ENCODE measurements at places on chromosomes 3 and 15.
A peak's percentile ranks its signal among the peaks of the same experiment; 100 is the strongest.

DNA sequence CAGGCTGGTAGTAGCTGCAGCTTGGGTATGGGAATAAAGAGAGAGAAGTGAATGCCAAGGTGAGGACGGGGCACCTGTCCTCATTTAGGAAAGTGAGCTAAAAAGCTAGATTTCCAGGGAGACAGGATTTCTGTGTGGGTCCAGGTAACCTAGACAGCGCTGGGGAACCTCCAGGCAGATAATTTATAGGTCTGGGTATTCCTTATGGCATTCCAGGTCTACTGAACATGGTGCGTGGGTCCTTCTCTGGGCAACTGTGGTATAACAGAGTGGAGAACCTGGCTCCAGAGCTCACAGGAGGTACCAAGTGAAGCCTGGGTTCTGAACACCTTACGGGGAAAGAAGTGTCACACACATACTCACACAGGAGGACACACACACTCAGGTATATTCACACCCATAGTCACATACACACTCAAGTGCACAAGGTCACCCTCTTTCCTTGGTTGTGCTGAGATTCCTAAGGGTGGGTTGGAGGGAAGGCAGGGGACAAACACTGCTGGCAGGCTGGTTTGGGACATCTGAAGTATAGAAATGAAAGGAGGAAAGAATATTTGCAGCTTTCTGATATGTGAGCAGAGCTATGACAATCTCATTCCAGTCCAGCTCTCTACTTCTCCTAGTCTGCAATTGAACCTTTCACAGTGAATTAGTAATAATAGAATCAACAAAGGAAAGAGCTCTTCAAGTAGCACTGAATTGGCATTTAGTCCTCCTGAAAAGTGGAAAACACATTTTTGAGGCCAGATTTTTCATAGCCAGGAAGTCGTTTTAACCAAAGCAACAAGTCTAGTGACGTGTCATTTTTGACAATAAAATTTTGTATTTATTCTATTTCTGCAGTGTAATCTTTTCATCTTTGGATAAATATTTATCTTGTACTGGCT lies 37.4 kb upstream of the ITGA11 start:
- DNase-seq: no peak

DNA sequence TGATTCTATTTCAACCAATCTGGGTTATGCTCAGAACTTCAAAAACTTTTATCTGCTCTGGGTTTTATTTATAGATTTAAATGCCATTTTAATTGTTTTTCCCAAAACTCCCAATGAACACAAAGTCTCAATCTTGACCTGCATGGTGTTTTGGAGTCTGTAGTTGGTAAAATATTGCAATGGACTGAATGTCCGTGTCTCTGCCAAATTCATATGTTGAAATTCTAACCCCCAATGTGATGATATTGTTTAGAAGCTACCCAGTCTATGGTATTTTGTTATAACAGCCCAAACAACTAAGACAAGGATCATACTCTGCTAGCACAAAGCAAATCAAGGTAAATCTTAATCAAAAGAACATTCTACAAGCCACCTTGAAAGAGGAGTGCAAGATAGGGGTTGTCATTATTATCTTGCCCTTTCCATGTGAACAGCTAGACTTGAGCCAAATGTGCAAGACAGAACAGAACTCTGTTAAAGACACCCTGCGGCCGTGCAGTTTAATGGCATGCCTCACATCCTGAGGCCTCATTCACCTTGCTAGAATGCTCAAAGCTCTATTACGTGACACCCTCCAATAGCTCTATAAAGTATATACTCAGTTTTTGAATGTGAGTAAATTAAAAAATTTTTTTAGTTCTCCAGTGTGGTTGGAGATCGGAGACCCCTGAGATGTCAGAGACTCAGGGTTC lies 7.5 kb downstream of the EOGT start:
- no peak for DNase-seq

DNA sequence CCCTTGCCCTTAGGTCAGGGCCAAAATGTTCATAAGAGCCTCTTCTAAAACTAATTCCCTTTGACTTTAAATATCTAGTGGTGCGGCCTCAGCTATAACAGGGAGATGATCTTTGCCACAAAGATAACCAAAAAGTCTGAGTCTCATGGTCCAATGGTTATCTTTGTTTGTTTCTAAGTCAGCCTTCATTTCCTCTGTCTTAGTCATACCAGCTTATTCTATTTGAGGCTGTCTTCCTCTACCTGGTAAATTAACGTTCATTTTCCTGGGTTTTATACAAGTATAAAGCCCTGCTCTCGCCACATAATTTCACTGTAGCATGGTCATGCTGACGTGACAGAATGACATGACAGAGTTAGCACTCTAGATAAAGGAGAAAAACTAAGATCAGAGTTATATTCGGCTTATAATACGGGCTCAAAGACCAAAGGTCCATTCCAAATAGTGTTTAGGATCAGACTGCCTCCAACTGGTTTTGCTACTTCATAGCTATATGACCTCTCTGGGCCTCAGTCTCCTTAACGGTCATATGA lies 18.4 kb downstream of the ZNF860 start:
- no peak for DNase-seq

DNA sequence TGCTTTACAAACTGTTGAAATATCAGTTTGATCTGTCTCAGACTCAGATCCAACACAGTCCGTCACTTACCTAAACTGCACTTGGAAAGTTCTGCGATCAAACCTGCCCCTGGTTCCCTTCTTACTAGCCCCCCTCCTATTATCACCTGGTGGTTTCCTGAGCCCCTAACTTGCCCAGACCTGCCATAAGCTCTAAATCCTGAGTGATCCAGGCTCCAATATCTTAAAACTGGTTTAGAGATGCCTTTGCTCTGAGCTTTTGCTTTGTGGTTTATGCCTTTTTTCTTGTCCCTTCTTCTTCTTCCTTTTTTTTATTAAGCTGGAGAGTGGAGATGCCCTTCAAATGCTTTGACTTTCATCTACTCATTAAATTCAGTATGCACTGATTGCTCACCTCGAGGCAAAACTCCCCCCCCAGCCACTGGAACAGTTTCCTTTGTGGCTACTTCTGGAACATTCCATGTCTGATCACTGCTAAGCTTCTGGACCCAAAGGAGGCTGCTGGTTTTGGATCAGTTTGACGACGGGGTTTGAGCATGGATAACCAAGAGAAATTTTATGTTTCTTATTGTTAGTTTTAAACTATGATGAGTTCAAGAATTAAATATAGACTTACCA lies 3.5 kb upstream of the ITGB5 start:
- no peak for DNase-seq

- DNase-seq: no peak
These were observed 48.1 kb downstream of the BBS4 start for GRCh38 chr15:72733941-72734738.

DNA sequence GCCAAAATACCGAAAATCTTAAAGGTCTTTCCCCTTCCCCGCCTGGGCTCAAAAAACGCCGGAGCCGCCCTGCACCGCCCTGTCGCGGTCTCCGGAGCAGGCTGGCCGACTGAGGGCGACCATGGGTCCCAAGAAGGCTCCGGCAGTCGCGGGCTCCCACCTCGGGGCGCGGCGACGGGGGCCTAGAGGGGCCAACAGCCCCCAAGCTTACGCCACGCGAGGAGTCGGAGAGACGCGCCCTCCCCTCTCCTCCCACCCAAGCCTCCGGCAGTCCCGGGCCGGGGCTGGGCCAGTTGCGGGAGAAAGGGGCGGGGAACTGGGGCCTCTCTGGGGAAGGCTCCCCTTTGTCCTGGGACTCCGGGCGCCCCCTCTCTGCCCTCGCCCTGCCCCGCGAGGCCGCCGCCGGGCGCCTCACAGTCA lies 69.2 kb downstream of the GOLGA8B start:
- DNase-seq: no peak

DNA sequence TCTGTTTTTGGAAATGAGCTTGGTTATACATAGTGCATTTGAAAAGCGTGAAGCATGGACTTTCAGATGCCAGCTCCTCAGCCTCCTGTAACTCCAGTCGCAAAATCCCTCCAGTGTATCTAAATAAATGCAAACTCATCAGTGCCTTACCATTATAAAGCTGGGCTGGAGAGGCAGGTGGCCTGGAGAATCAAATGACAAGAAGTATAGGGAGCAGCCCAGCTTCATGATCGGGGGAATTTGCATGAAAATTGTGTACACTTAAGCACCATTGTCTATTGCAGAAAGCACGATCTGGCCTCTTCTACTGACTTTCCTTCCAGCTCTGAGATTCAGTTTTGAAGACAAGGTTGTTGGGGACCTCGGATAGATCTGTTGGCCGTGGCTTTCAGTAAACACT lies 71.7 kb downstream of the IGF1R start:
- DNase-seq: no peak

- no peak for DNase-seq
These were observed 57.9 kb downstream of the CMSS1 start for GRCh38 chr3:99875581-99875928.

DNA sequence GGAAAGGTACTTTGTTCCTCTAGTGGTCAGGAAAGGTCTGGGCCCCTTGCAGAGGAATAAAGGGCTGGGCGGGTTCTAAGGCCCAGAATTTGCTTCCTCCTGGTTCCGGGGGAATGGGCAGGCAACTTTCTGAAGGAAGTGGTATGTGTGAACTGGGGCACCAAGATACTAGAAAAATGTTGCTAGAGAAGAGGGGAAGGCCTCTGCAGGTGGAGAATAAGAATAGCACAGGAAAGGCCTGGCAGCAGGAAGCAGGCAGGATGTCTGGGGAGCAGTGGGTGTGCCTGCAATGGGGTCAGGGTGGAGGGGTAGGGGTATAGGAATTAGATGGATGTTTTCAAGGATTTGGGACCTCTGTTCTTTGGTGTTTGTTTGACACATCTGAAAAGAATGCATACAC lies 2.0 kb downstream of the SLC22A13 start:
- no peak for DNase-seq

GRCh38 chr3:115588201-115589115 lies 34.9 kb upstream of the GAP43 start:
- DNase-seq: no peak

DNA sequence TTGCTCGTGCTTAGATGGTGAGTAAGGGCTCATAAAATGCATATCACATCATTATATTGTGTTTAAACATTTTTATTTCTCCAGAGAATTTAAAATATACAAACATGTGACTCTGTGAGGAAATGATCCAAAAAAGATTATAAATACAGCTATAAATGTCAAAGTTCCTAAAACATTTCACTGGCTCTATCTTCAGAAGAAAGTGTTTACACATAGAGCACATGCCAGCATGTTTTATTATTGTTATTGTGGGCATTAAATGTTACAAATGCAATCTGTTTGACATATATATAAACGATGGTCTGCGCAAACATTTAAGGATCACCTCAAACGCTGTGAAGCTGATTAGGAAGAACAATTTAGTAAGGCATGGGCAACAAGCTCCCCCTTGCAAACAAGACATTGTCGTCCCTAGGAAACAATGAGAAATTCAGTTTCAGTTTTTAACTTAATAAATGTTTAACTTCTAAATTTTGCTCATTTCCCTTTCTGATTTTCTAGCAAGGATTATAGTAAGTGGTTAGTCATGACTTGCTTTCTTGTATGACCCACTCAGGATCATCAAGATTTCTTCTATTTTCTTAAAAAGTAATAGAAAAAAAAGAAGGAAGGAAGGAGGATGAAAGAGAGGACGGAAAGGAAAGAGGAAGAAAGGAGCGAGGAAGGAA lies 207.5 kb downstream of the SATB1 start:
- DNase-seq: no peak

GRCh38 chr3:62164196-62164595 lies 209.2 kb downstream of the FEZF2 start:
- no peak for DNase-seq

DNA sequence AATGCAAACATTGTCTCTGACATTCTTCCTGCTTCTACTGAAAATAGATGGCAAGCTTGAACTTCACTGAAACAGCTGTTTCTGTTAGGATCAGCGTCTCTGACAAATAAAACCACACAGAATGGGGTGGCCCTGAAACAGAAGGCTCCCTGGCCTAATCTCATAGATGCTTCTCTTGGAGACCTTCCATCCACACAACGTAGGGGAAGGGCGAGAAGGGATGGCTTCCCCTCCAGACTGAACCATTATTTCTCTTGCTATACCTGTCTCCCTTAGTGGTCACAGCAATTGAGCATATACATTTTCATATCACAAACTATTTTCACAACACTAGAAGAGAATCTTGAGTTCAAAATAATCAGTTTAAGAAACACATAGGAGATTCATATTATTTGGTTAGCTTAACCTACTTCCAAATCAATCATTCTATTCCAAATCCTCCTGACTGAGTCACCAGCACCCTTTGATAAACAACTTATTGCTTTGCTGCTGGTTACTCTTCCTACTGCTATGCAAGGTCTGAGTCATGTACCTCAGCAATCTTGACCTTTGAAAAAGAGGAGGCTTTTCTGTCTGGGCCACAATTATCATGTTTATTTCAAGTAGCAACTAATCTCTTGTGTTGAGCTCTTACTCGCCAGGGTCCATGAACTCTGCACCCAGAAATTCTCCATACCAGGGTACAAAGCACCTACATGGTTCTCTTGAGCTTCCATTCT lies 45.5 kb downstream of the CBLB start:
- DNase-seq: peak; percentile 23

DNA sequence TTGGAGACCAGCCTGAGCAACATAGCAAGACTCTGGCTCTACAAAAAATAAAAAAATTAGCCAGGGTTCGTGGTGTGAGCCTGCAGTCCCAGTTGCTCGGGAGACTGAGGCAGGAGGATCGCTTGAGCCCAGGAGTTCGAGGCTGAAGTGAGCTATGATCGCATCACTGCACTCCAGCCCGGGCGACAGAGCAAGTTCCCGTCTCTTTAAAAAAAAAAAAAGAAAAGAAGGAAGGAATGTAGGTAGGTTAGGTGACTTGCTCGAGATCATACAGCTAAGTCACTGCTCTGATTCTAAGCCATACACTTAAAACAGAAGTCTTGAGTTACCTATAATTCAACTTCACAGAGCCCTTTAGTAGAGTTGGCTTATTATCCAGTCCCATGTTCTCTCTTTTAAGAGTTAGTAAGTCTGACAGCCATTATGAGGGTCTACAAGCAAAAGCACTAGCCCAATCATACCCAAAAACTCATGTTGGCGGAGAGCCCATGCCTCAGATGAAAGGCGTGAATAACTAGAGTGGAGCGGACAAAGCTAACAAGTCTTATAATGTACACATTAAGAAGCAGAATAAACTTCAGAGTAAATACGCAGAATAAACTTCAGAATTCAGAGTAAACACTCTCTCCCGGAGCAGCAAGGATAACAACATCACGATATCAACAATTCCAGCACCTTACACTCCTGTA lies 768 bp downstream of the AAGAB start:
- no peak for DNase-seq

GRCh38 chr3:29140666-29141065 lies 140.2 kb upstream of the RBMS3 start:
- DNase-seq: no peak

- no peak for DNase-seq
These were observed 165.2 kb upstream of the TPM1 start for GRCh38 chr15:62877276-62877857.

GRCh38 chr15:63945007-63945788 lies 101.1 kb downstream of the DAPK2 start:
- DNase-seq: peak; percentile 58

GRCh38 chr3:150544041-150544440 lies 2.3 kb downstream of the SERP1 start:
- DNase-seq: no peak

GRCh38 chr15:88891540-88892254 lies 3.6 kb downstream of the HAPLN3 start:
- DNase-seq: no peak

GRCh38 chr3:45078910-45079522 lies 52.9 kb downstream of the CLEC3B start:
- DNase-seq: no peak

- no peak for DNase-seq
These were observed 866.4 kb downstream of the PLOD2 start for GRCh38 chr3:145294572-145294971.

- DNase-seq: no peak
These were observed 149.1 kb upstream of the LRRFIP2 start for GRCh38 chr3:37323494-37323893.

Measured in activated CD4-positive, alpha-beta T cell treated with anti-CD3 and anti-CD28 coated beads, Interleukin-2, amount 50 U/mL, for 4 hours (primary cell).